ENCODE measurements at places on chromosomes 1 and 21. TPM values are rescaled to one million over a fixed set of nuclear protein-coding genes. Genes with fewer than 3 reads are reported as not detected.

GRCh38 chr1:183824291-183824690 is 19.4 kb downstream of the RGL1 start:
- DNase-seq: no peak

DNA sequence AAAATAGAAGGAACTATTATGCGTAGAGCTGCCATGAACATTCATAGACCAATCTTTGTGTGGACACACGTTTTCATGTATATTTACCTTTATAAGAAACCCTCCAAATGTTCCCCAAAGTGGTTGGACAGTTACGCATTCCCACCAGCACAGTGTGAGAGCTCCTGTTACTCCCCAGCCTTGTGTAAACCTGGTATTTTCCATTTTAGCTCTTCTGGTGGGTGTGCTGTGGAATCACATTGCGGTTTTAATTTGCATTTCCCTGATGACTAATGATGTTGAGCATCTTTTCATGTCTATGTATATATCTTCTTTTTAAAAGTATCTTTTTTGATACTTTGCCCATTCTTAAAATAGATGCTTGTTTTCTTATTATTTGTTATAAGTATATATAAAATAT is 3.2 kb upstream of the UBASH3A start:
- DNase-seq: peak; percentile 11

DNA sequence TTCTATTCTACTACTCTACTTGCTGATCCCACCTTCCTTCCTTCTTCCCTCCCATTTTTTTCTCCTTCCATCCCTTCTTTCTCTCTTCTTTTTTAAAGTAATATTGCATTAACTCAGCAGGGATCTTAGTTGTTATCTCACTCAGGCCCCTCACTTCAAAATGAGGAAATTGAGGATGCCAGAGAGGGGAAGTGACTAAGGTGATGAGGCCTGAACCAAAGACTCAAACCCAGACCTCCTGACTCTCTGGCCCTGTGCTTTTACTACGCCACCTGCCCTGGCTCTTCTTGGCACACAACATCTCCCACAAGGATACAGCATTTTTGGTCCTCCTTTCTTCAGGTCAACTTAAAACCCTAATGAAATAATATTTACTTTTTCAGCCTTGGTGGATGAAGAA is 151.7 kb upstream of the ZNF648 start:
- DNase-seq: no peak

GRCh38 chr1:241813768-241814320 is 34.2 kb upstream of the EXO1 start:
- peak; percentile 58 for DNase-seq

DNA sequence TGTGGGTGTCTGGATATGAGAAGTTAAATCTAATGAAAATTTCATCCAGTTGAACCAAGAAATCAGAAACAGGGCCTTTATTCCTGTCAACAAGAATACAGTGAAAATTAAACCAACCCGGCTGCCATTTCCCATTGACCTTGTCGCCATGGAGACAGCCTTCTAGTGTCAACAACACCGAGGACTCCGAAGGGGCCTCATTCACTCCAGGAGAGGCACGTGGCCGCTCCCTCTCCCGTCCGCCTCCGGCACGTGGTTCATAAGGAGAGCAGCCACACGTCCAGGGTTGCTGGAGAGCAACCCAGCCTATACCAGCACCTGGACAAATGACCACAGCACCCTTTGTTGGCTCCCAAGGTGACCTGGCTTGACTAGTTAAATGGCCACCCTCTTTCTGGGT is 120.3 kb upstream of the VAMP3 start:
- no peak for DNase-seq

- DNase-seq: no peak
These were observed 62.0 kb downstream of the SLC44A5 start for GRCh38 chr1:75548721-75549480.

GRCh38 chr1:155057788-155058211 is 5.7 kb upstream of the EFNA4 start:
- DNase-seq: no peak

GRCh38 chr1:221759436-221759835 is 17.5 kb upstream of the DUSP10 start:
- peak; percentile 66 for DNase-seq

- no peak for DNase-seq
These were observed 77.5 kb upstream of the RBM34 start for GRCh38 chr1:235238558-235238957.

The CCT3 gene
- 313 TPM for polyA plus RNA-seq

The C1QA gene
- not detected for polyA plus RNA-seq

Measured in IMR-90 (cell line).